Amniotic epithelial cell (primary cell): ENCODE measurements at places on chromosomes 6 and 20.

GRCh38 chr6:27672113-27672799 is 199.4 kb upstream of the ZNF184 start:
- peak; percentile 52 for DNase-seq

GRCh38 chr20:59705651-59706399 is 101.5 kb downstream of the PHACTR3 start:
- DNase-seq = no peak

DNA sequence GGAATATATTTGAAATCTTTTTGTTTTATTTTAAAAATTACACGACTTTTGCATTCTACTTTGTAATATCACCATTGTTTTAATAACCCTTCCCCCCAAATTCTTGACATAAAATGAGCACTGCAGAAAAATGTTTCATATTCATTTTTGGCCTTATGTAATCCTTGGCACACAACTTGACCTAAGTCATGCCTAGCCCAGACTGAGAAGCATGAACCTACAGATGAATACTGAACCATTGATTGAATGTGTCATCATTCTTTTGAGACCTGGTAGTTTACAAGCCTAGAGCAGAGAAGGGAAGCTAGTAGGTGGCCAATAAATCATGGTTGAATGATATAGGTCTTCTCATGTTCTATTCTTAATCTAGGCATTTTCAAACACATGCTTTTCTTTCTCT is 89.4 kb upstream of the EDN1 start:
- no peak for DNase-seq

GRCh38 chr6:18264219-18264922 is at the start of gene DEK:
Gene DEK (minus strand): TSS chr6:18264530. CDS start chr6:18263987, 543 bp downstream.
- DNase-seq = peak; percentile 78

- DNase-seq = no peak
These were observed 54.1 kb upstream of the CST7 start for GRCh38 chr20:24894967-24895366.

GRCh38 chr6:53439556-53439955 is 90.8 kb upstream of the ELOVL5 start:
- peak; percentile 72 for DNase-seq

DNA sequence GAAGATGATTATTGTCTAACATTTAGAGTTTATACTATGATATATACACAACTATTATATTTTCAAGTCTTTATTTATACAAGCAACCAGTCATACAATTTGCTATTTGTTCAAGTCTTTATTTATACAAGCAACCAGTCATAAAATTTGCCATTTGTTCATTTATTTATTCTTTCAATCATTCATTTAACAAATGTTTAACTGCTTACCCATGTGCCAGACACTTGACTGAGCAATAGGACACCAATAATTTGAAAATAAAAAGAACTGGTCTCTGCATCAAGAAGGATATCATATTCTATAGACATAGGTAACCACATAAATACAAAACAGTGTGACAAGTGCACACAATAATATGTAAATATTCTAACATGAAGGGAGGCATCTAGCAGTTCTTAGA is 20.3 kb downstream of the GRIK2 start:
- DNase-seq = no peak

DNA sequence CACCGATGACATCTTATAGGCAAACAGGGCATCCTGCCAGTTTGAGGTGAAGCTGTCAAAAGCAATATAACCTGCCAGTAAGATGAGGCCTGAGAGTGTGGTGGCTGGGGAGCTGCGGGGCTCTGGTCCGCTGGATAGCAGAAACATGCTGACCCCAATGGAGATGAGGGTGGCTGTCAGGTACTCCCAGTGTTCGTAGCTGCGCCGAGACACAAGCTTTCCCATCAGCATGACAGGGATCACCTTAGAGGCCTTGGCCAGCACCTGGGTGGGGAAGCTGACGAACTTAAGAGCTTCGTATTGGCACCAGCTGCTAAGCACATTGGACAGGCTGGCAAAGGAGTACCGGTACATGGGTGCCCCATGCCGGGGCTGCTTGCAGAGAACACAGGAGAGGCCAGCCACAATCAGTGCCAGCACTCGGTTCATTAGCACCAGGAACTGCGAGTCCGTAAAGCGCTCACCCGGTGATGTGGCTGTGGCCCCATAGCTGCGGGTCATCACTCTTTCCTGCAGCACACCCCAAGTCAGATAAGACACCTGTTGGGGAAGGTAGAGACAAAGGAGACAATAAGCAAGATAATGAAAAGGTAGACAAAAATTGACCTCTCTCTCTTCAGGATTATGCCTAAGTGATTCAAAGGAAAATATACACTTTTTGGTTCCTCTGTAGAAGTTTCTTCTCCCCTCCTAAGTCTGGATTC is 2.1 kb downstream of the SLC35B2 start:
- DNase-seq = no peak

GRCh38 chr6:90180526-90180925 is 116.1 kb downstream of the BACH2 start:
- no peak for DNase-seq

DNA sequence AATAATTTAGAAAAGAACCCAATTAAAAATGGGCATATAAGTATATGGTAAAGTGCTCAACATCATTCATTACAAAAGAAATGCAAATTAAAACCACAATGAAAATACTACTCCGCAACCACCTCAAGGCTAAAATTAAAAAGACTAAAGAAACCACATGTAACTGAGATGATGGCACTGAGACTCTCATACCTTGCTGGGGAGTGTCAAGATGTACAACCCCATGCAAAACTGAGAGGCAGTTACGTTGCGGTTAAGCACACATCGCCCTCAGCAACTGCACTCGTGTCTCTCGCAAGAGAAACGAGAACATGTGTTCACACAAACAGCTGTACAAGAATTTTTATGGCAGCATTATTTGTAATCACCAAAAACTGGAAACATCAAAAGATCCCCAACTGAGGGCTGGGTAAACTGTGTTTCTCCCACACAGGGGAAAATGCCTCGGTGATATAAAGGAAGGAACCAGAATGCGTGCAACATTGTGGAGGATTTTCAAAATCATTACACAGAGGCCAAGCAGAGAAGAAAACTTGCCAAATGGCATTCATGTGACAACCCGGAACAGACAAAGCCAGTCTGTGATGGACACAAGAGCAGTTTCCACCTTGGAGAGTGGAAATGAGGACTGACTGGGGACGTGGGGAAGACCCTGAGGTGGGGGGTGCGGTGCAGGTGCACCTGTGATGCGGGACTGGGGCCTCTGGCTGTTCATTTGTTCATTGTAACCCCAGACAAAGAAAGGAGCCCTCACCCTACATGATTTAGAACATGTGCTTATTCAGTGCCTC is 144.9 kb downstream of the WDR27 start:
- DNase-seq = no peak

- DNase-seq = peak; percentile 44
These were observed 20.9 kb downstream of the IGF2R start for GRCh38 chr6:159989492-159990480.

DNA sequence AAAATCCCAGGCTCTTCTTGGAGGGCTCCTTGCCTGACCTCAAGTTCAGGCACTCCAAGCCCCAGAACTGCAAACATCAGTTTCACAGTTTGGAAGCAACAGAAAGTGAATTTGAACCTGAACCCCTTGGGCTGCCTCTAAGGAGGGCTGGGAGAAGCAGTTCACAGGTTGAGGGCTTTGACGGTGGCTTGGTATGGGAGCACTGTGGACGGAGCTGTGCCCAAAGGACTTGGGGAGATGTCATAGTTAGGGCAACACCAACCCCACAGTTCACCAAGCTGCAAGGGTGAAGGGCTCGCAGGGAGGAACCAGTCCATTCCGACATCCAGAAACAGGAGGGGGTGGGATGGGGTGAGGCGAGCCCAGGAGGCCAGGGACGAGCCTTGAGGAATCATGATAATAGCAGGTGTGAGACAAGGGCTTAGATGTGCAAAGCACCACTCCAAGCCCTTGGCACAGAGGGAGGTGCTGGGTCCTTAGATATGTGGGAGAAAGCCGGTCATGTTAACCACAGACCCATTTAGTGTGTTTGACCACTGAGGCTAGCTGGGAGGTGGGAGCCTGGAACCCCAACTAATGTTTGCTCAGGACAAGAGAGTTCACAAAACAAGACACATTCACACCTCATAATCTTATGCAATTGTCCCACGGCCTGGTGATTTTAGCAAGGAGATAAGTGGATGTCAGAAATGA is 4.3 kb downstream of the CEBPB start:
- no peak for DNase-seq

- no peak for DNase-seq
These were observed 109.0 kb downstream of the HFE start for GRCh38 chr6:26195924-26196845.

DNA sequence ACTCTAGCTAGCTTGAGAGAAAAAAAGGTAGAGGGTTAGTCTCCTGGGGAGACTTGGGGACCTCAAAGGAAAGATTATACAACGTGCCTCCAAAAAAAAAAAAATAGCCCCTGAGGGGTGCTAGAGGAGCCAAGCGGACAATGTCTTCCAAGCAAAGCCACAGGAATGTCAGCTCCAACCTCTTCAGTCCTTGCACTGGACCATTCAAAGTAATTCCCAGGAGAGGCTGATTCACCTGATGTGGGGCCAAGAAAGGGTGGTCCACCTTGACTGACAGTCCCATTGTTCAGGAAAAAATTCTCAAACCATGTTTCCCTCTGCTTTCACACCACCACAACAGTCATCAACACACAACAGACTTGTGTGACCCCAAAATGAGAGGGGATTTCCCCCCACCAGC is 30.7 kb downstream of the ASIP start:
- peak; percentile 59 for DNase-seq

- DNase-seq = peak; percentile 92
These were observed 78.0 kb downstream of the DZANK1 start for GRCh38 chr20:18388860-18389259.

DNA sequence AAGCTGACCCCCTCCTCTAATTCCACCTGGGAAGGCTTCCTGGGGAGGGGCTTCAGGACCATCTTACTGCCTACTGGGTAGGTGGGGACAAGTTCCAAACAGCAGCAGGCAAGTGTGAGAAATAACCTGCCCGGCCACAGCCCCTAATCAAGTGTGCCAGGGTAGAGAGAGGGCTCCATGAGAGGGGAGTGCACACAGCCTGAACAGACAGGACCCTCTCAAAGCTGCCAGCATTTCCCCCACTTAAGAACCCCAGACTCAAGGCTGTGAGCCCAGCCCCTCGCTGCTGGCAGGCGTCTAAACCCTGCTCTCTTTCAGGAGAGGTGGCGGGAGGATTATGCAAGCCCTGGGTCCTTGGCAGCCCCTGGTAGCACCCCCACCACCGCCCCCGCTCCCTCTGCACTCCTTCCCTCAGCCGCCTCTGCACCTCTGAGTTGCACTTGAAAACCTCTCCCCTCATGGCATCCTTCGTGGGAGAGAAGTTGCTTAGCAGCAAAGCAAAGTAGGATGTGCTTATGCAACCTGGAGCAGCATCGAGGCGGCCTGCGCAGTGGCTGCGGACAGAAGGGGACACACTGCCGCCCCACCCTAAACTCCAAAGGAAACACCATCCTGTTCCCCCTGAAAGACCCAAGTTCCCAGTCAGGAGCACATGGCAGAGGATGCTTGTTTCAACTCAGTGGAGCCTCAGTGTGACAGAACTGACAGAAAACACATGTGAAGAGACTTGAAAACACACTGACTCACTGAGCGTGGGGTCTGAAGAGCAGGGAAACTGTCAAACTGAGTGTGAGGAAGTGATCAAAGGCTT is 10.5 kb downstream of the DDRGK1 start:
- DNase-seq = no peak

DNA sequence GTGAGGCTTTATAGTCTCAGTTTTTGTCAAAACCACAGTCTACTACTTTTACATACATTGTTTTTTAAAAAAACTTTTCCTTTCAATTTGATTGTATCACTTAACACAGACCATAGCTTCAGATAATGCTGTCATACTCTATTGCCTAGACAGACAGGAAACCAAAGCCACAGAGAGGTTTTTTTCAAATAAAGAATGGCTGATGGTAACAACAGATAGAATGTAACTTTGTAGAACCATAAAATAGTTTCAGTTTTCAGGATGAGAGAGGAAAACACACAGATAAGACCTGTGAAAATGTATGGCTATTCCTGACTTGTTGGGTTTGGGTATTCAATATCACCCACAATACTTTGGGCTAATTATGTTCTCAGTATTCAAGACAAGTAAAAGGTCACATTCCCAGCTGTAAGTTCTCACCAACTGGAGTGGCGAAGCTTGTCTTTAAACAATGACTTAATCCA is 94.0 kb downstream of the ADGRG6 start:
- DNase-seq = no peak

DNA sequence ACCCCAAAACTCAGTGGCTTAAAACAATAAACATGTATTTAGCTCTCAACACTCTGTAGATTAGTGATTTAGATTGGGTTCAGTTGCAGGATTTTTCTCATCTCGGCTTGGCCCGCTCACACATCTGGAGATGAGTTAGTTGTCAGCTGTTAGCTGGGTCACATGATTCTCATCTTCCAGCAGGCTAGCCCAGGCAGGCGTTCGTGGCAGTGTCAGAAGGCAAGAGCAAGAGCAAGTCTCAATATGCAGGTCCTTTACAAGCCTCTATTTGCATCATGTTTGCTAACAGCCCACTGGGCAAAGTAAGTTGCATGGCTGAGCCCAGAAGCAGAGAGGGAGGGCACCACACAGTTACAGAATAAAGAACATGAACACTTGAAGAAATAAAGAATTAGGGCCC is 83.6 kb upstream of the MYLIP start:
- no peak for DNase-seq

DNA sequence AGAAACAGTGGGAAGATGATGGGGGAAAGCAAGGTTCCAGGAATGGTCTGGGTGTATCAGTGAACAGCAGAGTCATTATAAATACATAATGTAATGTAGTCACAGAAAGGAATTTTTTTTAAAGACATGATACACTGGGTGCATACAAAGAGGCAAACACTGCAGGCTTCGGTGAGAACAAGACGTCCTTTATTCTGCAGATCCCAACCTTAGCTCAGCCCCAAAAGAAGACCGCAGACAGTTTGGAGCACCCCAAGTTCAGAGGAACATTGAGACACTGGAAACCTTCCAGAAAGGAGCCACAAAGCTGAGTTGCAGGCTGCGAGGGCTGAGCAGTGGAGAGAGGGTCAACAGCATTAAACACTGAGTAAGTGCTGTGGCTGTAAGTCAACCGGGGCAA is 30.6 kb upstream of the FOXC1 start:
- no peak for DNase-seq

DNA sequence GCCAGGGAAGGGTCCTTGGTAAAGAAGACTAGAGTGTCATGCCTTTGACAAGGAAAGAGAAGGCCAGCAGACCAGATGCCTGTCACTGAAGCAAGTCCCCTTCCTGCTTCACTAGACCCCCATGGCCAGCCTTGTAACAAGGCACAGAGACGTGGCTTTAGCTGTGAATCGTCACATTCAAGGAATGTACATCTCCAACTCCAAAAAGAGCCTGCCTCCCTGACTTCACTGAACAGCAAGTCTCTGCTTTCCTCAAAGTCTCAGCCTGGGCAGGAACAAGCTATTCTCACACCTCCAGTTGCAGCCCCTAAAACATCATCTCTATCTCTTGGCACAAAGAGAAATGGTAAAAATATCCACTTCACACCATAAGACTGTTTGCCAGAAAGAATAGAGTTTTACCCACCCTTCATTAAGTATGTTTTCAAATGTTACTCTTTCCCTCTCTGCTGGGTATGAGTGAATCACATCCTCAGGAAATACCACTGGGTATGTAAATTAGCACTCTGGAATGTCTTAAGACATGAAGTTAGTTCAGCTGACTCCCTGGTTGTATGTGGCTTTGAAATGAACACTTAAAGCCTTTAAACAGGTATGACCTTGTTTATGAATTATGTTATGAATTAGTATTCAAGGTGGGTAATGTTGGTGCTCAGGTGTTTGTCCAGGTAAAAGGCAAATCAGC is 46.4 kb upstream of the NT5E start:
- peak; percentile 87 for DNase-seq

- peak; percentile 82 for DNase-seq
These were observed 174.7 kb downstream of the OTOR start for GRCh38 chr20:16922834-16923233.
